ENCODE measurements at places on chromosomes 16 and 17.

- no peak for DNase-seq
These were observed 2.0 kb downstream of the TK1 start for GRCh38 chr17:78184868-78185267.

GRCh38 chr16:59859676-59860402 lies 1125.7 kb upstream of the GOT2 start:
- no peak for DNase-seq

DNA sequence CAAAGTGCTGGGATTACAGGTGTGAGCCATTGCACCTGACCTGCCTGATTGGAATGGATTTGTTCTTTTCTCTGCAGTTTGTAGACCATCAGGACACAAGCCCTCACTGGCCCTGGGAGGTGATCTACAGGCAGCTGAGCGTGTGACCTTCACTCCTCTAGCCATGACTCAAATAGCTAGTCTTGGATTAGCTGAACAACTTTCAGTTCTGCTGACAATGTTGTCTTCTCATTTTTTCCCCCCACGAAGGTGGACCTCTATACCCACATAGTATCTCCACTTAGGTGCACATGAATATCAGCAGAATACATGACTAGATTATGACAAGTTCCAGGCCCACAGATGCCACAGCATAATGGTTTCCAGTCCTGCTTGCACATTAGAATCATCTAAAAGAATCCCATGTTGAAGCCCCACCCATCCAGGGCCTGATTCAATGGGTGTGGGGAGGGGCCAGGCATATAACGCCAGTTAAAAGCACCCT lies 36.8 kb downstream of the HS3ST3B1 start:
- DNase-seq, result no peak

- peak; percentile 10 for DNase-seq
These were observed 497 bp downstream of the SMIM5 start for GRCh38 chr17:75633486-75634375.

DNA sequence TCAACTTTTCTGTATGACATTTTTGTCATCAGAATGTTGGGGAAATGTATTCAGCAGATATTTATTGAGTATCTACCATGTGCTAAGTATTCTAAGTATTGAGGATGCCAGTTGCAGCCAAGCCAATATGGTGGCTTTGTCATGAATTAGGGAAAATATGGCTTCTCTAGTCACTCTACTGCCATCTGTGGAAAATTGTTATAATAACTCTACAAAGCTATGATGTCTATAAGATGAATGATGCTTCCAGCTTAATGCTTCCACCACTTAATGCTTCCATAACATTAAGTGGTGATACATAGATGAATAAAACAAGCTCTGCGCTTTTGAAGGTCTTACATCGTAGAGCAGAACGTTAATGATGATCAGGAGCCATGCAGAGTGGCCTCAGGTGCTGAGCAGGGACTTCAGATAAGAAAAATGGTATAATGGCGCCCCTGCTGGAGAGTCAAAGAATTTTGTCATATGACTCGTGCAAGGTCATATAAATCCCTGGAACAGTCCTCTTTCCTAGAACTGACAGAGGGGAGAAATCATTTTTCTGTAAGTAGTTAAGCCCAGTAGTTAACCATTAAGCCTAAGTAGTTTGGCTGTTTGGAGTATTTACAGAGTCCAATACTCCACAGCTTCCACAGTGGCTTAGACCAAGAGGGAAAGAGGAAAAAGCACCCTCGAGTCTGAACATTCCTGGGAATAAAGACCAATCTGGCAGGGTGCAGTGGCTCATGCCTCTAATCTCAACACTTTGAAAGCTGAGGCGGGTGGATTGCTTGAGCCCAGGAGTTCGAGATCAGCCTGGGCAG lies 2.7 kb upstream of the TMIGD1 start:
- no peak for DNase-seq

- DNase-seq, result no peak
These were observed 175.4 kb downstream of the SEC14L1 start for GRCh38 chr17:77316191-77316641.

- no peak for DNase-seq
These were observed 354.3 kb downstream of the C16orf95 start for GRCh38 chr16:86962913-86963312.

DNA sequence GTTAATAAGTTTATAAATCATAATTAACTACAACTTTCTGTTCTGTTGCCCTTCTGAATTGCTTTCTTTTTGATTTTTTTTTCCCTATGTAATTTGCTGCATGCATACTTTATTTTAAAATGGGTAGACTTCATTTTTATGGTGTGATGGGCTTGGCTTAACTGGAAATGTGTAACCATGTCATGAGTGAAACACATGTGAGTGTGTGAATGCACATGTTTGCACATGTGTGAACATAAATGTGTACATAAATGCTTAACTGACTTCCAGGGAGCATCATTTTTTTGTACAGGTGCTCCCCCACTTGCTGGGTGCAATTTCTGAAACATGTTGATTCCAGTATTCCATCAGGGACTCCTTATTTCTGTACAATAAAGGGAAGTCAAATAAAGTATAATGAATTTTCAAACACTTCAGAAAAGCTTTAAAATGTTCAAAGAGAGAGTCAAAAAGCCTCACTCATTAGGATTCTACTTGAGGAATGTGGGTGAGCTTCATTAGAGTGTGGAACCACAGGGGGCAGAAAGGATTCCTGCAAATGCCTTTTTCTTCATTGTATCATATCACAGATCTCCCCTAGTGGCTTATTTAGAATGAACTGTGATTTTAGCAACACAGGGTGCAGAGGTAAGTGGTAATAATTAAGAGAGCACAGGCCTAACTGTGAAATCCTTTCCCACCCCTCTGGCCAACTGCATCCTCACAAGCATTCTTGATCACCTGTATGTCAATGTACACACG lies 31.7 kb upstream of the CDH11 start:
- DNase-seq, result no peak
